ENCODE measurements at places on chromosomes 1 and 21.

GRCh38 chr1:223716302-223716862 lies 4.0 kb downstream of the CAPN2 start:
- peak; percentile 67 for DNase-seq

DNA sequence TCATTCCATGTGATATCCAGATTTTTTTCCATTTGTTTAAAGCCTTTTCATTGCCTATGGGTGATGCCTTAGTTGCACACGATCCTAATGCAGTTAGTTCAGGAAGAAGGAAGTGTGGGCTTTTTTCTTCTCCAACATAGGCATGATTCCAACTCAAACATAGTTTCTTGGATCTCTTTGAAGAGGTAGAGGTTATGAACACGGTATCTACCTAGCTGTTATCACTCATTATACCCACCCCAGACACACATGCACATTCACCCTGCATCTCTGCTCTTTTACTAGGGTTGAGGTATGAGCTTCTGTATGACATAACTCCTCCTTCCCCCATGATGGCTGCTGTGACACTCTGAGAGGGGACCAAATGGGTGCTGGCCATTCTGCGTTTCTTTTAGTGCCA lies 122.1 kb upstream of the ZNF648 start:
- DNase-seq: no peak

GRCh38 chr1:235325139-235325538 lies 2.8 kb downstream of the ARID4B start:
- no peak for DNase-seq

- DNase-seq: no peak
Observed at GRCh38 chr1:19356266-19356665, 44.1 kb downstream of the SLC66A1 start.

GRCh38 chr1:16088996-16089395 lies 15.5 kb upstream of the FAM131C start:
- DNase-seq: no peak

DNA sequence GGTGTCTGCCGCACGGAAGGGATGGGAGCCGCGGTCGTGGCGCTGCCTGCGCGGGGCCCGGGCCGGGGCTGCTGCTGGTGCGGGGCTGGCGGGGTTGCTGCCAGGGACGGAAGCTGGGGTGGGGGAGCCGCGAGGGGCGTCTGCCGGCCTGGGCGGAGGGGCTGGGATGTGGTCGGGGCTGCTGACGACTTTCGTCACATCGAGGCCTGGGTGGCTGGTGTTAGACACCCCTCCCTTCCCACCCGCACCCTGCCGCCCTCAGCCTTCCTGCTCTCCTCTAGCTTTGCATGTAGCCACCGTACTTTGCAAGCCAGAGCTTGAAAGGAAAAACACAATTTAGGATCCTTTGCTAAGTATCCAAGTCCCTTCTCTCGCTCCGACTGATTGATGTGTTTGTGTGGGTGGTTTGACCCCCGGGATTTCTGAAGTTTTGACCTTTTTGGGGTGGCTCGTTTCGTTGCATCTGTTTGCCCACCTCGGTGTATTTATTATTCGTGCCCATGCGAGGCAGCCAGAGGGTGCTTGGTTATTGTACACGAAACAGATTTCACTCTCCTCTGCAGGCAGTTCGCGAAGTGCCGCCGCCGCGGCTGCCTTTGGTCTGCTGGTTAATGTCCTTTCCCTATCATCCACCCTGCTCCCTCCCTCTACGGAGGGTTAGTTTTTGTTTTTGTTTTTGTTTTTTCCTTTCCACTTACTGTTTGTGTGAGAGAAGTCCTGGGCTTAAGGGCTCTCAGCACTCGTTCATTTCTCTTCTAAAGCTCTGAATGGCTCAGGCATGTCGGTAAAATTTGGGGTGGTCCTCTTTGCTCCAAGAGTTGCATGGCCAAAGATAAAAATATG lies 868 bp downstream of the C1orf21 start:
- DNase-seq: peak; percentile 96

DNA sequence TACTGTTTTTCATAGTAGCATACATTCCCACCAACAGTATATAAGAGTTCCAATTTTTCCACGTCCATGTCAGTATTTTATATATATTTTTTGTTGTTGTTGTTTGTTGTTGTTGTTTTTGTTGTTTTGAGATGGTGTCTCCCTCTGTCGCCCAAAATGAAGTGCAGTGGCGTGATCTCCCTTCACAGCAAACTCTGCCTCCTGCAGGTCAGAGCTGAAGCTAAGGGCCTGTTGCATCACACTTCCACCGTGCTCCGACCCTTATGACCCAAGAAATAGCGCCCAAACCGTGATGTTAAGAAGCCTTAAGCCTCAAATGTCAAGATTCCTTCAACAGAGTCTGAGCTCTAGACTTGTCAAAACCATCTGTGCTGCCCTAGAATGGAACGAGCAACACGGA lies 2032.3 kb downstream of the MRPL39 start:
- DNase-seq: no peak

- no peak for DNase-seq
Observed at GRCh38 chr1:117301901-117302300, 65.3 kb upstream of the MAN1A2 start.

GRCh38 chr1:155226188-155226909 lies 17.9 kb downstream of the MTX1 start:
- peak; percentile 79 for DNase-seq

- peak; percentile 72 for DNase-seq
Observed at GRCh38 chr1:24861821-24862727, 68.0 kb downstream of the RUNX3 start.

- no peak for DNase-seq
Observed at GRCh38 chr1:85611425-85611824, 30.9 kb downstream of the CCN1 start.

- DNase-seq: no peak
Observed at GRCh38 chr1:33426916-33427315, 4.0 kb downstream of the PHC2 start.

- DNase-seq: peak; percentile 78
Observed at GRCh38 chr1:167479331-167479979, 38.9 kb downstream of the CD247 start.

GRCh38 chr21:37414292-37415253 lies 48.0 kb downstream of the DYRK1A start:
- no peak for DNase-seq

DNA sequence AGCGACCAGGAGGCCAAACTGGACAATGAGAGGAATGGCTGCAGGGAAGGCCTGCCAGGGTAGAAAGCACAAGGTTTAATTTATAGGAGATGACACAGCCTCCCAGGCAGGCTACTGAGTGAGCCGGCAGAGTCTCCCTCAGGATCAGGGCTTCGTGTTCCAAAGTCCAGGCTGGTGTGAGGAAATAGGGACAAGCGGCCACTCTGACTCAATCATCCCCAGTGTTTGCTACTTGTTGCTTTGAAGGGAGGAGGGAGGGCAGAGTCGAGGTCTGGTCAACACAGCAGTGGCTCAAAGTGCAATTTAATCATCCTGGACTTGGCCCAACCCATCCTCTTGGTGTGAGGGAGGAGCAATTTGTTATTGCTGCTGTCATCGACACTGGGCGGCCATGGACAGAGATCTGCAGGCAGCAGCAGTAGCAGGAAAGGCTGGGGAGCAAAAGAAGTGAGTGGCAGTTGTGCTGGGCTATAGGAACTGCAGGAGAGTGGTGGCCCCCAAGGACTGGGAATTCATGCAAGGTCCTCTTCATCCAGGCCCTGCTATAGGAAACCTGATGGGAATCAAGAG lies 27.5 kb downstream of the TBX15 start:
- DNase-seq: no peak

DNA sequence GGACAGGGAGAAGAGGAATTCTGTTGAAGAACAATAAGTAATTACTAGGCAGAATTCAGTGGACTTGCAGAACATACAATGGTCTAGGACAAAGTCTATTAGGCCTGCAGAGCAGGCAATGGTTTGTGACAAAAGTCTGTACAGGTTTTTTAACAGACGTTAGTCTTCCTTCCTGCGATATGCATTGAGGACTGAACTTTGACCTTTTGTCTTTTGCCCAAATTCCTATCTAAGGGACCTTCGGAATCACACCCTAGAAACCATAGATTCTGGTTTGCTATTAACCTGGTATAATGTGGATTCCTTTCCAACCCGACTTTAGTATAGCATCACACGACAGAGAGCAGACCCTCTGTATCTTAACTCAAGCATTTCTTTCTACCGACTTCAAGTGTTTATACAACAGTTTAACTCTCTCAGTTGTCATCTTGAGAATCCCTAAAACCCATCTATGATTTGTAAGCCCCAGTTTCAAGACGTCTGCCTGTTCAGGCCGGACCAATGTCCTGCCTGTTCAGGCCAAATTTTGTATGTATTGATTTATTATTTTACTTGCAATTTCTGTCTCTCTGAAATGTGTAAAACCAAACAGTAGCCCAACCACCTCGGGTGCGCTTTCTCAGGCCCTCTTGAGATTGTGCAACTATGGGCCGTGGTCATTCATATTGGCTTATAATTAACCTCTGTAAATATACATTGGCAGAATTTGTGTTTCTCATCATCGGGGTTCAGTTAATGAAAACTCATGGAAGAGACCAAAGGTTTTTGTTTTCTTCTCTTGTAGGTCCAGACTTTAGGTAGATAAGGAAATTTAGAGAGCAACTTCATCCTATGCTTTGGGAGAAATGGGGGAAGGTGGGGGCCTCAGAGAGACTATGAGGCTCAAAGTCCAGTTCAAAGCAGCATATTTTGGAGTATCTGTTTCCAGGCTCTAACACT lies 76.9 kb upstream of the TNFSF18 start:
- DNase-seq: no peak

DNA sequence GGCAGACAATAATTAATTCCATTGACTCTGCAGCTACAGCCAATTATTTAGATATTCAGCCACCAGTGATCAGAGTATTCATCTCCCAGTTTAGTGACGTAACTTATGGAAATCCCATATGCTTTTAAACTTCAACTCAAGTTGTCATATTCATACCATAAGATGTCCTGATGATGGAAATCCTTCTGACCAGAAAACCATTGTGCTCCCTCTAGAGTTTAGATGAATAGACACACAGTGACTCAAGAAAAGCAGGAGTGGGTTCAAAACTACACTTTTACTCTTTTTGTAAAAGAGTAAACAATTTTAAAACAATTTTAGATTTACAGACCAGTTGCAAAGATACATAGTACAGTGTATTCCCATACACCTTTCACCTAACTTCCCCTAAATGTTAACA lies 463.7 kb downstream of the KCNT2 start:
- DNase-seq: no peak

DNA sequence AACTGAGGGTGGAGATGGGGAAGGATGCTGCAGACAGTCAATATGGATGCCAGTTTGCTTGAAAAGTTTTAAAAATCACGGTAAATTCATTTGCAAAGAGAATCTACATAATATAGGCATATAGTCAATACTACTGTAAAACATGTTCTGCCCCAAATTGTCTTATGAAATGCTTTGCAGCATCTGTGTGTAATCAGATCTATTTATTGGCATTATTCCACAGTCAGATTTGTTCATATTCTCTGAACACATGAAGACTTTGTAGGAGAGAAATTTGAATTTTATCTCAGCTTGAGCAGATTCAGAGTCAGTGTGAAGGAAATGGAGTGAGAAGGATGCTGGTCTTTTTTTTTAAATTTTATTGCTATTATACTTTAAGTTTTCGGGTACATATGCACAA lies 88.5 kb downstream of the PLPPR4 start:
- DNase-seq: no peak

Measured in immature natural killer cell (primary cell).